ENCODE measurements at places on chromosomes 3 and 15. TPM values are rescaled to one million over a fixed set of nuclear protein-coding genes. Genes with fewer than 3 reads are reported as not detected.

SYNPR gene
- not detected for total RNA-seq

EIF2A gene
- total RNA-seq: 67.9 TPM

CCDC9B gene
- total RNA-seq: 25.1 TPM

SLCO2A1 gene
- 0.02 TPM for total RNA-seq

IFT57 gene
- total RNA-seq: 38.8 TPM

SLC12A1 gene
- not detected for total RNA-seq

UROC1 gene
- not detected for total RNA-seq

TPRG1 gene
- total RNA-seq: 0.14 TPM

TMCO5A gene
- not detected for total RNA-seq

SLC22A13 gene
- not detected for total RNA-seq

PODXL2 gene
- 11.3 TPM for total RNA-seq

All from A549 treated with Mapracorat at 1 μM for 4 hours (cell line).